ENCODE measurements at places on chromosomes 6 and 20.

DNA sequence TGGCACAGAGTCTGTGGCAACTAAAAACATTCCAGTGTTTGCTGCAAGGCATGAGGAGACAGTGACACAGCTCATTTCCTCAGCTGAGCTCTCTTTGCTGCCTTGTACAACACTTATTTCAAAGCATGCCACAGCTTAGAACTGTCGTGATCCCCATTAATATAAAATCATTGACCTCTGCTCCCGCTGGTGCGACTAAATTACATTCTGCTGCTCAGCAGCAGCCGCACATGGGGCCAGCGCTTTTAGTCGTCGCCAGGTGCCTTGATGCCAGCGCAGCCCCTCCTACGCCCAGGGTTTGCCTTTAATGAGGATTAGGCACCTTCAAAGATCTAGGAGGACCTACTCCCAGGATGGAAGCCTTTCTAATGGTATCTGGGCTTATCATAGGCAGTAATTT, 717.9 kb upstream of the POU3F2 start:
- no peak for DNase-seq

- DNase-seq = no peak
Measured at GRCh38 chr6:106637717-106638341, 8.5 kb downstream of the QRSL1 start.

DNA sequence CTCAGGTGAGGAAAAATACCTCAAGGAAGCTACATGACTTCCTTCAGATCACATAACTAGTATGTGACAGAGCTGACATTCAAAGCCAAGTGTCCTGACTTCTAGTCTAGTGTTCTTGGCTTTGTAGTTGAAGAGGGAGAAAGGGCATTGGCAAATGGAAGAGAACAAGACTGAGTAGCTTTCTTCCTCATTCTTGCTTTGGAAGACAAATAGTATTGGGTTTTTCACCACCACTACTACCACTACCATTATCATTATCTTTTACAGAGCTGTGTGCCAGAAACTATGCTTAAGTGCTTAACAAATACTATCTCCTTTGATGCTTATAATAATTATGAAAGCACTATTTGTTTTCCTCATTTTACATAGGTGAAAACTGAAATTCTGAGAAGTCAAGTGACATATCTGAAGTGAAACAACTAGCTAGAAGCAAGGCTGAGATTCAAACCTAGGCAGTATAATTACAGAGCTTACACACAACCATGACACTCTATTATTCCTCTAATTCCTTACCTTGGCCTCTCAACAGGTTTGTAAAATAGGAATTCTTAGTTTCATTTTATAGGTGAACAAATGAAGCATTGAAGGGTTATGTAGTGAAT, 6.8 kb downstream of the ACSS2 start:
- DNase-seq = no peak

DNA sequence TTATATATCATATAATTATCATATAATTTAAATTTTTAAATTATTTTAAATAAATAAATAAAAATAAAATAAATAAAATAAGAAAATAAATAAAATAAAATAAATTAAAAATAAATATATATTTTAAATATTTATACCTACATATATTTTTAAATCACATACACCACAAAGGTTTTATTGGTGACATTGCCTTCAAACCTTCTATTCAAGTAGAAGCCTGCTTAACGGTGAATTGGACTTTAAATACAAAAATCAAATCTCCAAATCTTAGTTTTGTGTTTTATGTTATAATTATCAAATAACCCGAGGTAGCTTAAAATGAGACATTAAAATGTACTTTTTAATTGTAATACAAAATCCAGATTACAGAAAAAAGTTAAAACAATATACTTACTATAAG, 1137.8 kb downstream of the HACE1 start:
- DNase-seq = no peak

DNA sequence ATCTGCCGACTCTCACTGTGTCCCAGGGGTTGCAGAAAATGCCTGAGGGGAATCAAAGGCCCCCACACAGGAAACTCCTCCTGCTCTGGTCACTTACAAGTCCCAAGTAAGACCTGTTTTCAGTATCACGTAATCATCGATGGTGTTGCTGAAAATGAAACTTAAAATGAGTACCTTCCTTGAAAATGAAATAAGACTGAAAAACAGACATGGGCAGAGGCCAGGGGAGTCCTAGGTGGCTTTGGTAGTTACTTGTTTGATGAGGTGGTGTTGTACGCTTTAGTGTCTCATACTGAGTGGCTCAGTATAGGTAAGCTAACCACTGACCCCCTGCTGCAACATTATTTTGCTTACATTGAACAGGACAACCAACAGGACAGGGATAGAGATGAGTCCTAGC, 43.0 kb upstream of the SYNCRIP start:
- DNase-seq = no peak

GRCh38 chr6:13979284-13980171, 54.8 kb downstream of the RNF182 start:
- no peak for DNase-seq

DNA sequence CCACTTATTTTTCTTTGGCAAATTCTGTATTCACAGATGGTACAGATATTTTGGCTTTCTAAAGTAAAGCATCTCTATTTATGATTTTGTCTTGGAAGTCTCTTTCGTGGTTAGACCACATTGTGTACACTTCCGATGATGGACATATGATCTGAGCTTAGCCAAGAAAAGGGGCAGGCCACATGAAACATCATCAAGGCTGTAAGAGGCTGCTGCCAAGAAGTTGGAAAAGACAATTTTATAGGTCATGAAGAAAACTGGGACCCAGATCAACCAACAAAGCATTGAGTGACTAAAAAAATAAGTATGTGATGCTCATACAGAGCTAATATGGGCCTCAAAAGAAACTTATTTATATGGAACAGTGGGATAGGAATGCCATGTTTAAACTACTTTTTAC, 266.4 kb downstream of the HAO1 start:
- DNase-seq = no peak

DNA sequence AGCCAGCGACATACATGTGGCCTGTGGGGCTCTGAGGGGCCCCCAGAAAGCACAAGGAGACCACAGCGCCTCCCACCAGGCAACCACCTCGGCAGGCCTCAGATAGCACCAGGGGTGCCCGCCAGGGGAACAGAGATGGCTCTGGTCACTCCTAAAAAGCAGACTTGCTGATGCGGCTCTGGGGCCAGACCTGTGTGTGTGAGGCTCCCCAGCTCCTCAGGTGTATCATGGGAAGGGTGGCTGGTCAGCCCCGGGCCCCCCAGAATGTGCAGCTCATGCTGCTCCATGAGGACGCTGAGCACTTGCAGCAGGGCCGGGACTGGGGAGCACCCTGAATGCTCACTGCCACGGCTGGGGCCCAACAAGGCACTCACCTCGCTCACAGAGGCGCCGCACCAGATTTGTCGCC, 60.2 kb downstream of the PYGB start:
- no peak for DNase-seq

DNA sequence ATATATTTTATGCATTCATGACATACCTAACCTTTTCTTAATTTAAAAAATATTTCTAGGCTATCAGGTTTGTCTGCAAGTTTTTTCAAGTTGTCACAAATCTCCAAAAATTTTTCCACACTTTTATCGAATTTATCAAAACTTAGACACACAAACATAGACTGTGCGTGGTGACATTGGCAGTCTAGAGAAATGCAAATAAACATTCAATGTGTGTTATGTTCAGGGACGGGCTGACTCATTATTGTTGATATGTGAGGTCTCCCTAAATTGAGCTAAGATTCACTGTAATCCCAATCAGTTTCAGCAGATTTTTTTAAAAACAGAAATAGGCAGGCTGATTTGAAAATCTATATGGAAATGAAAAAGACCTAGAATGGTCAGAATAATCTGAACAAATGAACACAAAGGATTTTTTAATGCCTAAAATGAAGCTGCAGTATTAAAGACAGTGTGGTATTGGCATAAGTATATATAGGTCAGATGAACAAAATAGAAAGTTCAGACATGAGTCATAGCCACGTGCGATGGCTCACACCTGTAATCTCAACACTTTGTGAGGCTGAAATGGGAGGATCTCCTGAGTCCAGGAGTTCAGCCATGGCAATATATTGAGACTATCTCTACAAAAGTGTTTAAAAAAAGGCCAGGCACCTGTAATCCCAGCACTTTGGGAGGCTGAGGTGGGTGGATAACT, 19.2 kb downstream of the BLTP3A start:
- DNase-seq = no peak

DNA sequence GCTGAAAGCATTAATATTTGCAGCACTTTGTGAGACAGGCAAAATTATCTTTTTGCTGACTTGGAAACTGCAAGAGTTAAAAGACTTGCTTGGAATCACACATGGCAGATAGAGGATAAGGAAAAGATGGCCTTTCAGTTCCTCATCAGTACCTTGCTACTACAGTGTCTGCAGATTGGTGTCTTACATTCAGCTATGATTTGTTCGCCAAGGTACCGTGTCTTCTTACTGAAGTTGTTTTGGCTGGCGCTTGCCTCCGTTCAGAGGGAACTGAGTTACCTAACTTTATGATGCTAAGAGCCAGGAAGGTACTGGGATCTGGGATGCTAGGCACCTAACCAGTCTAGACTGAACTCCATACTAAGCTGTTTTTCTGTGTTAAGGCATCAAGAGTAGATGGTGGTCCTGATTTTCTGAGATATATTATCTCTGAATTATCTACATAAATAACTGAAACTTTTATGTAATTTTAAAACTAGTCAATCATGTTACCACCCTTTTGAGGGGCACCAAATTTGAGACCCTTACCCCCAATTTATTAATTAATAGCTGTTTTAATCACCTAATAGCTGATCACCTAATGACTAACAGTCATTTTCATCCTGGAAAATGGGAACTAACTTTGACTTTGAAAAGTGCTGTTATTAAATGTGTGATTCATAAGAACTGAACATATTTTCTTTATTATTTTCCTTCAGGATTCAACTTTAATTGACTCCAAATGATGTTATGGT, 2.5 kb downstream of the WTAP start:
- DNase-seq = no peak

GRCh38 chr6:70270287-70271005, 32.4 kb downstream of the COL9A1 start:
- no peak for DNase-seq

- DNase-seq = no peak
Measured at GRCh38 chr20:49681850-49682216, 31.8 kb downstream of the B4GALT5 start.

DNA sequence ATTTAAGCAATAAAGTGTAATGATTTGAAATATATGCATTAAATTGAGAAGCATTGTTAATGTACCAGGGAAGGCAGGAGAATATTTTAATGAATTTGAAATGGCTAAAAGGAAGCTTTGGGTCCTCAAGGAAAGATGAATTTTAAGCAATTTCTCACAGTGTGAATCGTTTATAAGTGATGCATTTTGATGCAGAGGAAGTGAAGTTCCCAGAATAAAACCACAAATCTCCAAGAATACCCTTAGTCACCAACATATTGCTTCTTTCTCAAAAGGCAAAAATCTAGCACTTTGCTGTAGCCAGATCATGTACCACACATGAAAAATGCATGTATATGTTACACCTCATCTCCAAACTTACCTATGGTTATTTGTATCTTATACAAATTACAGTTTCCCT, 11.7 kb downstream of the TPD52L1 start:
- DNase-seq = no peak

- no peak for DNase-seq
Measured at GRCh38 chr6:82534876-82535275, 171.3 kb downstream of the TPBG start.

DNA sequence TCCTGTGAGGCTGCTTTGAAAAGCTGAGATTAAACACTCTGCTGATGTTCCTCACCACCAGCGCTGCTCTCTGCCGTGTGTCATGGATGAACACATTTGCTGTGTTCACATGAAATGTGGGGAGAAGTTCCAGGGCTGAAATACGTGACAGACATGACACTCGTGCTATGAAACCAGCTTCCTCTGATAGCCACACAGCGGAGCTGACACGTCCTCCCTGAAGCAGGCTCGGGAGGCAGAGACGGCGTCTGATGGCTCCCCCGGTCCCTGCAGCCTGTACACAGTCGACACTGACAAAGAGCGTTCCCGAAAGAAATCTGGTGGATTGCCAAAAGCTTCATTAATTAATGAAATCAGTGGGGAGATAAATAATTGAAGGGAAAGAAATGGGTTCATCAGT, 17.5 kb downstream of the AGPAT4 start:
- DNase-seq = peak; percentile 52

DNA sequence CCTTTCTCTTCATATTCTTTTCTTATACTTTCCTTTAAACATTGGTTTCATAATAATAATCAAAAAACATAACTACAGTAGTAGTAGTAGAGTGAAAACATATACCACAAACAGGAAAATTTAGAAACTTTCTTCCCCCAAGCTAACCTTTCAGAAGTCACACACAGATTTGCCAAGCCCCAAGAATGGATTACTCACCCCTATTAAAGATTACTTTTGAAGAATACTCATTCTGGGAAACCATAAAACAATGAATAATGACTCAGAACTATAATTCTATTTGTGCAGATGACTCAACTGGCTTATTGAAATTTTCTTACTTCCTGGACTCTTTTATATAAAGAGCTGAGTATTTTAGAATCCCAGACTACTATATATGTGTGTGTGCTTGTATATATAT, 119.4 kb upstream of the GJE1 start:
- DNase-seq = no peak

DNA sequence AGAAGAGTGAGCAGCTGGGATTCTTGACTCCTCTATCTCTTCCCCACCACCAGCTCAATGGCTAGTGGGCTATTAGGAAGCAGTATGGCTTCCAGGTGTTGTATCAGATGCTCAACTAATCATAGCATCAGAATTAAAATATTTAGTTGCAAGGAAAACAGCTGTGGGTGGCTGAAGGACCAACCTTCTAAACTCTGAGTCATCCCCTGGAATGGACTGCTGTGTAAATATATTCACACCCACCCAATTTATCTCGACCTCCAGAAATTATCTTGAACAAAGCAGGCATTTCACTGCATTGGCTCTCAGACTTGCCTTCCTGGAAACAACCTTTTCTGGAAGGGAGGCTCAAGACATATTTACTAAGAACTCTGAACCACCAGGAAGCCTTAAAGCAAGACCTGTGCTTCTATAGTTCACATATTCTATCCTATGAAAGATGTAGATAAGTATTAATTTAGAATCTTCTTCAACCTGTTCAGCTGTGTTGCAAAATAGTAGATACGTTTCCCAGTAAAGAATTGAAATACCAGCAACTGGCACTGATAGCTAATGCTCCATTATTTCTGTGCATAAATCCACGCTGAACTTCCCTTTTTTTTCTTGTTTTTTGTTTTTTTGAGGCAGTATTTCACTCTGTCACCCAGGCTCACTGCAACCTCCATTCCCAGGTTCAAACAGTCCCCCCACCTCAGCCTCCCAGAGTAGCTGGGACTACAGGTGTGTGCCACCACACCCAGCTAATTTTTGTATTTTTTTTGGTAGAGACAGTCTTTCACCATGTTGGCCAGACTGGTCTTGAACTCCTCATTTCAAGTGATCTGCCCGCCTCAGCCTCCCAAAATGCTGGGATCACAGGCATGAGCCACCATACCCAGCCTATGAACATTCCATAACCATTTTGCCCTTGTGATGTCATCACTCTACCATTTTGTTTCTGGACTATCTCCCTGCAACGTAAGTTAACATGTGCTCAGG, 56.9 kb upstream of the CD2AP start:
- DNase-seq = no peak
